ENCODE measurements at places on chromosomes 12 and 14. TPM values are rescaled to one million over a fixed set of nuclear protein-coding genes. Genes with fewer than 3 reads are reported as not detected.

The PRKD1 gene
- total RNA-seq = 2.5 TPM

The PZP gene
- not detected for total RNA-seq

The AICDA gene
- total RNA-seq = 0.31 TPM

The TMPRSS12 gene
- total RNA-seq = not detected

The ANKRD33 gene
- not detected for total RNA-seq

The SMCO2 gene
- total RNA-seq = 0.36 TPM

The DBX2 gene
- not detected for total RNA-seq

The TAS2R50 gene
- not detected for total RNA-seq

The SLC22A17 gene
- 6.9 TPM for total RNA-seq

The AGAP2 gene
- 0.34 TPM for total RNA-seq

The EML5 gene
- total RNA-seq = 0.45 TPM

The RPGRIP1 gene
- total RNA-seq = 0.28 TPM

The KLRD1 gene
- total RNA-seq = not detected
